ENCODE measurements at places on chromosomes 11 and 22. TPM values are rescaled to one million over a fixed set of nuclear protein-coding genes. Genes with fewer than 3 reads are reported as not detected.

DNA sequence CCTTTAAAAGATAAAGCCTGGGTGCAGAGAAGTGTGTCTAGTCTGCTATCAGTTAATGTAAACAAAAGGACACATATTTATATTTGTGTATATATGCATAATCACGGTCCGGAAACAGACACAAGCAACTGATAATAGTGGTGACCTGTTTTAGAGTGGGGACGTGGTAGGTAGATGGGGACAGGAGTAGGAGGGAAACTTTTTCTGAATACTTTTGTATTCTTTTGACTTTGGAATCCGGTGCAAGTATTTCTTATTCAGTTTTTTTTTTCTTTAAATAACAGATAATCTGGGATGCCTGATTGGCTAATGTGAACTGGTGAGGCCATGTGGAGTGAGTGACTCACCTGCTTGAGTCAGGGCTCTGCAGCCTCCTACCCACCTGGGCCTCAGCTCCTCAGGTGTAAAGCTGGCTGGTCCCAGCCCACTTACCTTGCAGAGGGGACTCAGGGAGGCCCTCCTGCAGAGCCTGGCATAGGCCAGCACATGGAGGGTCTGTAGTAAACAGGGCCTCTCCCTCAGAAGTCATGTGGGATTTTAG, 15.3 kb downstream of the MICAL2 start:
- no peak for DNase-seq

DNA sequence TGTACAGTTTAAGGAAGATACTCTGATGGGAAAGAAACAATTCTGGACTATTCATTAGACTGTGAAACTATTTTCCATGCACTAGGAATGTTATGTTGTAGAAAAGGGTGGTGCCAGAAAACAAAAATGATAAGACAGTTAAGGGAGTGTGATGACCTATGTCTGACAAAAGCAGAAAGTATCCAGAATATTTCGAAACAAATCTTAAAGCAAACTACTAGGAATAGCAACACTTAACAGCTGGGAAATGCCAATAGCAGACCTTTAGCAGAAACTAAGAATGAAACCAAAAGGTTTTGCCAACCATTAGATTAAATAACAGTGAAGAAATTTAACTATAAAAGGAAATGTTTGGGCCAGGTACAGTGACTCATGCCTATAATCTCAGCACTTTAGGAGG, 3.3 kb upstream of the ARHGAP20 start:
- DNase-seq, result no peak

The TLCD5 gene
- total RNA-seq, result 7.1 TPM

GRCh38 chr11:126716456-126717083, 284.0 kb downstream of the KIRREL3 start:
- peak; percentile 57 for DNase-seq

- DNase-seq, result no peak
Observed at GRCh38 chr11:31871310-31872075, 60.4 kb upstream of the PAX6 start.

- no peak for DNase-seq
Observed at GRCh38 chr22:19081351-19081750, 40.9 kb downstream of the DGCR2 start.

GRCh38 chr22:37036655-37037377, 14.7 kb upstream of the KCTD17 start:
- no peak for DNase-seq

GRCh38 chr11:33507967-33508366, 192.7 kb downstream of the C11orf91 start:
- peak; percentile 34 for DNase-seq

Measured in H9 (cell line).